ENCODE measurements at places on chromosomes 5 and 9.
A peak's percentile ranks its signal among the peaks of the same experiment; 100 is the strongest.

GRCh38 chr5:137613554-137614265 is 114.6 kb upstream of the SPOCK1 start:
- no peak for DNase-seq

GRCh38 chr9:3074247-3074646 is 230.4 kb upstream of the PUM3 start:
- DNase-seq = no peak

GRCh38 chr9:99352826-99353225 is 130.7 kb downstream of the SEC61B start:
- DNase-seq = no peak

DNA sequence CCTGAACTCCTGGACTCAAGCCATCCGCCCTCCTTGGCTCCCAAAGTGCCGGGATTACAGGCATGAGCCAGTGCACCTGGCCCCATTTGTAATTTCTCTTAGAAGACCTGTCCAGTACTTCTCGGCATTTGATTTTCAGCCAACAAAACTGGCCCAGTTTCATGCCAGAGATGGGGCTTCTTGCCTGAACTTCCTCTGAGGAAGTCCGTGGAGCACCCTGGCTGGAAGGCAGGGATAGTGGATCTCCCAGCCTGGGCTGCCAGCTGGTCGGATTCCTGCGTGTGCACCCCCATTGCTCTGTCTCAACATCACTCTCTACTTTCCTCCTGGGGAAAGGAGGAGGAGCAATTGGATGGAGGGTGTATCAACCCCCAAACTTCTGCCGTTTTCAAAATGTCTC is 39.0 kb downstream of the FAM78A start:
- DNase-seq = no peak

DNA sequence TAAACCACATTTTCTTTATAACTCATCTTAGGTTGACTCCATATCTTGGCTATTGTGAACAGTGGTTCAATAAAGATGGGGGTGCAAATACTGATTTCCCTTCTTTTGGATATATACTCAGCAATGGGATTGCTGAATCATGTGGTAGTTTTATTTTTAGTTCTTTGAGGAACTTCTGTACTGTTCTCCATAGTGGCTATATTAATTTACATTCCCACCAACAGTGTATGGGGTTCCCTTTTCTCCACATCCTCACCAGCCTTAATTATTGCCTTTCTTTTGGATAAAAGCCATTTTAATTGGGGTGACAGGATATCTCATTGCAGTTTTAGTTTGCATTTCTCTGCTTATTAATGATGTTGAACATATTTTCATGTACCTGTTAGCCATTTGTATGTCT is 107.7 kb upstream of the EQTN start:
- DNase-seq = no peak

DNA sequence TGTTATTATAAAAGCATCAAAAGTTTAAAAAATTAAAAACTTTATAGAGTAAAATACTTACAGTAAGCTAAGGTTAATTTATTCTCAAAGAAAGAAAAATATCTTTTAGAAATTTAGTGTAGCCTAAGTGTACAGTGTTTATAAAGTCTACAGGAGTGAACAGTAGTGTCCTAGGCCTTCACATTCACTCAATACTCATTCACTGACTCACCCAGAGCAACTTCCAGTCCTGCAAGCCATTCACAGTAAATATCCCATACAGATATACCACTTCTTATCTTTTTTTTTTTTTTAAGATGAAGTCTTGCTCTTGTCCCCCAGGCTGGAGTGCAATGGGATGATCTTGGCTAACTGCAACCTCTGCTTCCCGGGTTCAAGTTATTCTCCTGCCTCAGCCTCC is 73.1 kb upstream of the FST start:
- no peak for DNase-seq

DNA sequence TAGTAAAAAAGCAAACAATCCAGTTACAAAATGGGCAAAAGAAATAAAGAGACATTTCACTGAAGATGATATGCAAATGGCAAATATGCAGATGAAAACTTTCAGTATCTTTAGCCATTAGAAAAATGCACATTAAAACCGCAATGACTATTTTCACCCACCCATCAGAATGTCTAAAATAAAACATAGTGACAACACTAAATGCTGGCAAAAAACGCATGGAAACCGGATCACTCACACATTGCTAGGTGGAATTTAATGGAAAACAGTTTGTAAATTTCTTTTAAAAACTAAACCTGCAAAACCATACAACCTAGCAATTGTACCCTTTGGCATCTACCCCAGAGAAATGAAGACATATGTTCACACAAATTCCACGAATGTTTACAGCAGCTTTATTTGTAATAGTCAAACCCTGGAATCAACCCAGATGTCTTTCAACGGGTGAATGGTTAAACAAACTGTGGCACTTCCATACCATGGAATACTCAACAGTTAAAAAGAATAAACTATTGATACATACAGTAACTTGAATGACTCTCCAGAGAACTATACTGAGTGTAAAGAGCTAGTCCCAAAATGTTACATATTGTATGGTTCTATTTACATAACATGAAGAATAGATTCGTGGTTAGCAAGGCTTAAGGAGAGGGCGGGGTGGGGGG is 17.2 kb upstream of the PAM start:
- no peak for DNase-seq

- no peak for DNase-seq
These were observed 275.3 kb downstream of the TMEM38B start for GRCh38 chr9:105969636-105970035.

DNA sequence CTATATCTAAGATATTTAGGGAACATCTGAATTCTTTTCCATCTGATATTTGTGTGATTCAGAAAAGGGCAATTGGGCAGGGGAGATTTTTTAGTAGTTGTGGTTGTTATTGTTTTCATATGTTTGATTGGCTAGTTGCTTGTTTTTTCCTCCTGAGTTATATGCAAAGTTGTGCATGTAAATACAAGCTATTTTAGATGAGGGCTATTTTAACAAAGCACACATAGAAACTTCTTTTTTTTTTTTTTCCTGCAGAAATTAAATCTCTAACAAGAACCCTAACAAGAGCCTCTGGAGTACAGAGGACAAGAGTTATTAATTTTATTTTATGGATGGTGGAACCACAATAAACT is 559.1 kb downstream of the CETN3 start:
- no peak for DNase-seq

DNA sequence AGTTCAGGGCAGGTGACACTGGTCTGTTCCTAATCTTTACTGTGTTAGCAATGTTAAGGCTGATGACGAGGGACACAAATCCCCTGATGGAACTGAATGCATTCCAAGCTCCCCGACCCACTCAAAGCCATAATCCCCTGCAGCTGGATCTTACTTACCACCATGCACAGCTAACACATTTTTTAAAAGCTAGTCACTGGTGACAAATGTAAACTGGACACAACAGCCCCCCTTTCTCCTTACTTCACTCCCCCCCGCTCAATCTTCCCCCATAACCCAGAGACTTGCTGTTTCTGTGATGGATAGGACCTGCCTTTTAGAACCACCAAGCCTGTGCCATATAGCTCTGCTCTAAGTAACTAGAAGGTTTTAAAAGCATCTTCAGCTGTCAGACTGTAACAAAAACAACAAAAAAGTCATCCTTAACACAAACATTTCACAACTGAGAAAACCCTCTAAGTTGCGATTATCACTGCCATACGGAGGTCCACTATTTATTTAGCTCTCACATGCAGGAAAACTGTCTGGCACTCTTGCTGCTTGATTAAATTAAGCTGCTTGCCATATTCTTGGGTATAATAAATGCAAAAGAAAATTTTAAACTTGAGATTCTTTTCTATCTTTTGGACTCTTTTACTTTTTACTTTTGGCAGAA is 44.4 kb downstream of the BNC2 start:
- no peak for DNase-seq

DNA sequence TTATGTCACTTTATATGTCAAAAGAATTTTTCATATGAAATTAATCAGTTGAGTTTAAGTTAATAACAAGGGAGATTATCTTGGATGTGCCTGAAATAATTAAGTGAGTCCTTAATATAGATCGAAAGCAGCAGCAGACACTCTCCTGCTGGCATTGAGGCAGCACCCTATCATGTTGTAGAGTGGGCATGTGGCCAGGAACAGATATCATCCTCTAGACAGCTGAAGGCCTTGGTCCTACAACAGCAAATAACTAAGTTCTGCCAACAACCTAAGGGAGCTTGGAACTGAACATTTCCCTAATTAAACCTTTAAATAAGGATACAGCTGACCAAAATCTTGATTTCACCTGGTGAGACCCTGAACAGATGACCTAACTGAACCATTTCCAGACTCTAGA is 25.8 kb upstream of the UGT3A1 start:
- no peak for DNase-seq

- DNase-seq = no peak
These were observed 38.0 kb downstream of the NIPAL4 start for GRCh38 chr5:157497875-157498611.

- no peak for DNase-seq
These were observed 51.0 kb upstream of the EGFLAM start for GRCh38 chr5:38207343-38207742.

DNA sequence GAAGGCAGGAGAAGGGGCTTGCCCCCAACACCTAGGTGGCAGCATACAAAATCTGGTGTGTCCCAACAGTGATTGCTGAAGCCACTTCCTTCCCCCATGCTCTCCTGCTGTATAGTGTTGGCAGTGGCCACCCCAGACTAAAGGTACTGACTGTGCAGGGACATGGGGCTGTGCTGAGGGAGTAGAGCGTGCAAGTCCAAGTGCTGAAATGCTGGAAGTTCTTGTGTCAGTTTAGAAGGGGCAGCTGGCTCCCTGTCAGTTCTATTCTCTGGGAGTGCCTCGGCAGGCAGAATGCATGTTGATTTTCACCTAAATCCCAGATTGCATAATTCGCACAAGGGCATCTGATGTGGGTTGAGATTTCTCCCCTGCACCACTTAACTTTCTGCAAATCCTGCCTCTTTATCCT is 68.6 kb downstream of the GDNF start:
- no peak for DNase-seq

DNA sequence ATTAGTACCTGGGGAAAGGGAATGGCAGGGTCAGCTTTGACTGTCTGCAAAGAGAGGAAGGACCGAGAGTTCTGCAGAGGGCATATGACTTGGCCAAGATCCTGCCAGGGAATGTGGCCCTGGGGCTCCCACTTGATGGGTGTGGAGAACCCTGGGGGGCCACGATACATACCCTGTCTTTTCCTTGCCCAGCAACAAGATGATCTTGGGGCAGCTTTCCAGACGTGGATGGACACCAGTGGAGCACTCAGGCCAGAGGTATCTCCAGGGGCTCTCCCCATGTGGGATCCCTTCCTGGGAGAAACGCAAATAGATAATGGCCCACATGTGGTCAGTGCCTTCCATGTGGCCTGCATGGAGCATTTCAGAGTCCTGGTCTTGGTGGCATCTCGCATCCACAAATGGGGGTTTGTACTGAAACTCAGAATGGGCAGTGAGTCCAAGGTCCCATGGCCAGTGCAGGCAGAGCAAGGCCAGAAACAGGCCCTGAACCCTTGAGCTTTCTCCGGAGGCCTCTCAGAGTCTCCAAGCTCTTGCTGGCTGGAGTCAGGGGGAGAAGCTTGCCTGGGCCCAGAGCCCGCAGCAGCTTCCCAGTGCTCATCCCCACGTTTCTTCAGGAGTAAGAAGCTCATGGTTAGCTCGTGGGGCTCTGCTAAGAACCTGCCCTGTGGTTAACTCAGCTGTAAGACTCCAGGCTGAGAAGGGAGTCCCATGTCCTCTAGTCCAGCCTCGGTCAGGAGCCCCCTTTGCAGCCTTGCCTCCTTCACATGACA is 18.3 kb upstream of the ORM1 start:
- DNase-seq = peak; percentile 50

DNA sequence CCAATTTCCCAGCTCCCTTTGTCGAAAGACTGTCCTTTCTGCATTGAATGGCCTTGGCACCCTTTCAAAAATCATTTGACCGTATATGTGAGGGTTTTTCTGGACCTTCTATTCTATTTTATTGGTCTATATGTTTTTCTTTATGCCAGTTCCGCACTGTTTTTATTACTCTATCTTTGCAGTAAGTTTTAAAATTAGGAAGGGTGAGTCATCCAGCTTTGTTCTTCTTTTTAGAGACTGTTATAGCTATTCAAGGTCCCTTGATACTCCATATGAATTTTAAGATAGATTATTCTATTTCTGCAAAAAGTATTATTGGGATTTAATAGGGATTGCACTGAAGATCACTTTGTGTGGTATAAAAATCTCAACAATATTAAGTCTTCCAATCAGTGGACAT is 44.2 kb upstream of the STARD4 start:
- no peak for DNase-seq

DNA sequence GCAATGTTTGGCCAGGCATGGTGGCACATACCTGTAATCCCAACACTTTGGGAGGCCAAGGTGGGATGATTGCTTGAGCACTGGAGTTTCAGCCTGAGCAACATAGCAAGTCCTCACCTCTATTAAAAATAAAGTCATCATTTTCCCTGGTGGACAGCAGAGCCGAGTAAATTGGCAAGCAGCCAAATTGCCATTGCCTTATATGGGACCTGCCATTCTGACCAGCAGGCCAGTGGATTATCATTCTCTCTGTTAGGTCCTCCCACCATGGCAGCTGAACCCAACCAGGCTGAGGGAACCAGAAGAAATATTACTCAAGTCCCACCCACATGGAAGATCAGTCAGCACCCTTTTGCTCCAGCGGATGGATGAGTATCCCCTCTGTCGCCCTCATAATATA is 1829.9 kb downstream of the EFNA5 start:
- no peak for DNase-seq

DNA sequence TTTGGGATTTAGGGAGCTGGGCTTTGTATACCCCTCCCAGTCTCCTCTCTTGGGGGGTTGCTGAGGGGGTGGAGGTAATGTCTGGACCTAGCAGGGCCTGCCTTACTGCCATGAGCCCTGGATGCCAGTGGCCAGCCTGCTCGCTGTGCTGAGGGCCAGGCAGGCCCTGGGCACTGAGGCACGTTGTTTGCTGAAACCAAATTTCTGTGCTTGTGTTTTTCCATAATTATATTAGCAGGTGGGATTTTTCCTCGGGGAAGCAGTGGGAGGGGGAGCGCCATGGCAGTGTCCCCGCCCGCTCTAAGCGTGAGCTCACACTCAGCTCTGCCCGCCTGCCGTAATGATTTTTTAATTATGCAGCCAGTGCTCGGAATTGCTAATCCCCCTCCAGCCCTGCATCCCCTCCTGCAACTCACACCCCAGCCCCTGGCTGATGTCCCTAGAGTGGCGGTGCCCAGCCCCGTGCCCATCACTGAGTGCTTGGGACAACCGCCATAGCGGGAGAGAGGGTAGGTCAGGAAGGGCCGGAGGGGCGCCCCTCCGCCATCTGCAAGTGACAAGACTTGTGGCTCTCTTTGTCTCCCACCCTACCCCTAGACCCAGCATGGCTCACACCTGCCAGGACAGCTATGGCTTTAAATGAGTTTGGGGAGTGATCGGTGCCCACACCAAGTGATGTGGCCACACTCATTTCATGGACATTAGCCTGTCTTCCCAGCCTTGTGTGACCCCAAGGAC is 20.9 kb downstream of the CXXC5 start:
- DNase-seq = no peak

Measured in activated effector memory CD4-positive, alpha-beta T cell treated with anti-CD3 and anti-CD28 coated beads, Interleukin-2, amount 50 U/mL, for 16 hours (primary cell).